ENCODE measurements at places on chromosomes 1 and 21.

- DNase-seq, result no peak
Measured at GRCh38 chr1:214075305-214075998, 87.7 kb downstream of the PROX1 start.

DNA sequence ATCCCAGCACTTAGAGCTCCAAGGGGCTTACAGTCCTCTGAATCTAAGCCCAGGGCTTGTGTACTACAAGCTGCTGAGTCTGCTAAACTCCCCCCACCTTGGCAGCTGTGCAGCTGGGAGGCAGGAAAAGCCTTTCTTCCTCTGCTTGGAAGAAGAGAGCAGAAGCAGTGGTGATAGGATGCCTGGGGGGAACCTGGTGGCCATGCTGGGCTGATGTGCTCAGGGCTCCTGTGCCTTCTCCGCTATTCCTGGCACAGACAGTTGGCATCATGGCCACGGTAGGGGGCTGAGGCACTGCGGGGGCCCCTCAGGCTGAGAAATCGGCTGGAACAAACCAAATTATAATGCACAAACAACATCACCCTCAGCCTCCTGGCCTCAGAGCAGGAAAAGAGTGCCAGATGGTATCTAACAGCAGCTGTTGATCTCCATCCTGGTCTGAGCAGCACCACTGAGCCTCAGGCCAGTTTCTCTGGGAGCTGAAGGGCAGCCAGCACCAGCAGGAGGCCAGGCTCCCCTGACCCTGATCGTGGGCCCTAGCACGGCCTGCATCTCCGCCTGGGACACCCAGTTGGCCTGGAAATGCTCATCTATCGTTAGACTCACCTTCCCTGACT is 35.8 kb downstream of the ECE1 start:
- DNase-seq, result no peak

GRCh38 chr1:187577610-187578009 is 748.9 kb downstream of the PLA2G4A start:
- no peak for DNase-seq

- DNase-seq, result no peak
Measured at GRCh38 chr1:203122159-203122558, 5.4 kb upstream of the ADORA1 start.

DNA sequence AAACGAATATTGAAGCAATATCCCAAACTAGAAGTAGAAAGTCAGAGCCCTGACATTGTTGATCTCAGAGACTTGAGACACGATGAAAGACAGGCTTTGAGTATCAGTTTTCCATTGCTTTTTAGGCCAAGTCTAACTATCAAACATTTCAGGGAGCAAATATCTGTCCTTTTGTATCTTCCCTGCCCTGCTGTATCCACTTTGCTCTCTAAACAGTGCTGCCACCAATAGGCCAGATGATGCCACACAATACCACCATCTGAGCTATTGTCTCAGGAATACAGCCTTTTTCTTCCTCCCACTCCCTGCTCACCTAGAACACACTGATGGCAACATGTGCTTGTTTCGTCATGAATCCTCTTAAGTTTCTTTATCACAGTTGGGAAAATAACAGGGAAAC is 62.6 kb upstream of the SPAG17 start:
- no peak for DNase-seq

GRCh38 chr21:43355925-43356289 is 71.0 kb downstream of the SIK1 start:
- no peak for DNase-seq

All from stimulated activated CD4-positive, alpha-beta T cell treated with anti-CD3 and anti-CD28 coated beads, Interleukin-4, amount 100 ng/mL, for 24 hours (primary cell).